HT1080 (cell line): ENCODE measurements at places on chromosomes 7 and 10.

- DNase-seq: peak; percentile 67
Observed at GRCh38 chr10:20970044-20970443, 72.9 kb upstream of the NEBL start.

DNA sequence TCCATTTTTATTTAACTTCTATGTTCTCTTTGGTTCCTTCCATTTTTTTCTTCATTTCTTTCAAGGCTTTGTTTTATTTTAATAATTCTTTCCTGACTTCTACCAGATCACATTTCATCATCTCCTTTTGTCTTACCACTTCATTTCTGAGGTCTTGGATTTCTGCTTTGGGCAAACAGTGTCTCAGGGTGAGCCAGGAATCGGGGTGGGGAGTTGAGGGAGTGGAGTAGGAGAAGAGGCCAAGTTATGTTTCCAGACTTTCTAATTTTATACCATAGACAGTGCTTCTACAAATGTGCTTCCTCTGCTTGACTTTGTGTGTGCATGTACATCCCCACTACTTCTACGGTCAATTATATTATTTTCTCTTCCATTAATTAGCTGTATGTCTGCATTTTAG lies 112.1 kb downstream of the PRKG1 start:
- no peak for DNase-seq

DNA sequence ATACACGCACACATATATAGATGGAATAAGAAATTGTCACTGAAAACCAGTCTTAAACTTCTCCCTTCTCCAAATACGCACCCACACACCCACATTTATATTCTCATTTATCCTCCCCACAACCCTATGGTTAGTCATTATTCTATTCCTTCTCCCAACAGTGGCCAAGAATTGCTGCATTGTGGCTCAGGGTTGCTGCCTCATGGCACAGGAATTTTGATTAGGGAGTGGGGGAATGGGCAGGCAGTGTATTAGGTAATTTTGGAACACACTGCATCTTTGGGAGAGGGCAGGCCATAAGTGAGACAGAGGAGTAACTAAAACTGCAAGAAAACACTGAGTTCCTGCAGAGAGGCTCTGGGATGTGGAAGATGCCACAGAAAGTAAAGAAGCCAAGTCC lies 35.7 kb downstream of the NAPEPLD start:
- peak; percentile 96 for DNase-seq

DNA sequence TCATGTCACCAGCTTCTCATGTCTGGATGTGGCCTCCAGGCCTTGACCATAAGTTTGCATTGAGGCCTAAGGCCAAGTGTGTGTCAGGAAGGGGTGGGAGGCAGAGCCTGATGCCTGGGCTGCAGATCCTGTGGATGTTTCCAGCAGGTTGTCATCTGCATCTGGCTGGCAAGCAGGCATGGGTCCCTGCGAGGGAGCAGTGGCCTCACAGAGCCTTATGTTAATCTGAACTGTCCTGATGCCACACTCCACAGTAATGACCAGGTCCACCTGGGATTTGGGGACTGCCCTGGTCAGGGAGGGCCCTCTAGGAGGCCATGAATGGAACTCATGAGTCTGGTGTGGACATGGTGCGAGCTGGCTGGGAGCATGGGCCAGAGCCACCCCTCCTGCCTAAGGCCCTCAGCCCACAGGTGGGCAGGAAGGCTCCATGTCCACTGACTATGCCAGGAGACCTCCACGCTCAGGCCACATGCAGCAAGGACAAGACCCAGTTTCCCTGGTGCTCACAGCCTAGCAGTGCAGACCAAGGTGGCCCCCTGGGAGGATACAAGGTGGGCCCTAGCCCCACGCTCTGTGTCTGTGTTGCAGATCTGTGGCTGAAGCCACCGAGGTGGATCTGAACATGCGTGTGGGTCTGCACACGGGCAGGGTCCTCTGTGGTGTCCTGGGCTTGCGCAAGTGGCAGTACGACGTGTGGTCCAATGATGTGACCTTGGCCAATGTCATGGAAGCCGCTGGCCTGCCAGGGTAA lies 83.1 kb downstream of the ADCY1 start:
- DNase-seq: no peak

- DNase-seq: peak; percentile 63
Observed at GRCh38 chr7:23277359-23277989, 21.7 kb upstream of the MALSU1 start.

DNA sequence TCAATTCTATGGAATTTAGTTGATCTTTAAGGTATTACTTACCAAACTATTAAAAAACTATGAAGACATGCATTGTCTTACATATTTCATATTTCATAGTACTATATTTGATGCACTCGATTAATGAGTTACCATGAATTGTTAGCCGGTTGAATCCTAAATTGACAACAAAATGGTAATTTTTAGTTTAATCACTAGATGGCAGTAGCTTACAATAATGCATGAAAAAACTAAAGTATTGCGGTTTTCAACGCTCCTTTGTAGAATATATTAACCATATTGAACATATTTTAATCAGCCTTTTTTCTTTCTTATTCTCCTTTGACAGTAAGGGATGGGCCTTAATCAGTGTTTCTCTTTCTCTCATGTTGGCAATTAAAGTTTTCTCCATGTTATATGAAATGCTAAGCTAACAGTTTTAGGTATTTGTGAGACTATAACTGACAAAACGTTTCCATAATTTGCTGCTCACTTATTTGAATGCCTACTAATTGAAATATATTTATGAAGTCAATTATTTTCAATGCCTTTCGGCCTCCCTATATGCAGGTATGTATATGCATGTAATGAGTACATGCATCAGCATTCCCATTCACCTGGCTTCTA lies 48.5 kb upstream of the ARL4A start:
- DNase-seq: peak; percentile 45

DNA sequence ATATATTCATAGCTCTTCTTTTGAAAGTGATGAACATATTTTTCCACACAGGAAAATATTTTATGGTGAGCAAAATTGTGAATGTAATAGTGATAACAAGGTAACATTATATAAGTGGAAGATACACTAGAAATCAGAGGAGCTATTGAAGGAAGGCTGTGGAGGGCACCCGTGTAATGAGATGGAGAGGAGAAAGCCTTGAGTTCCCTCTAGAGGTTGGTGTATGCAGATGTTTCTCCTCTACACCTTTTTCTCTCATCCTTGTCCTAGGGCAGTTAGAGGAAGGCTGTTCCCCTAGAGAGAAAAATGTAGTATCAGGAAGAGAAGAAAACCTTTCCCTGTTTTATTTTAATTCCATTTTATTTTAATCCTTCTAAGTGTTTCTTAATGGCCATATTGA lies 54.6 kb upstream of the NRG3 start:
- DNase-seq: peak; percentile 44

DNA sequence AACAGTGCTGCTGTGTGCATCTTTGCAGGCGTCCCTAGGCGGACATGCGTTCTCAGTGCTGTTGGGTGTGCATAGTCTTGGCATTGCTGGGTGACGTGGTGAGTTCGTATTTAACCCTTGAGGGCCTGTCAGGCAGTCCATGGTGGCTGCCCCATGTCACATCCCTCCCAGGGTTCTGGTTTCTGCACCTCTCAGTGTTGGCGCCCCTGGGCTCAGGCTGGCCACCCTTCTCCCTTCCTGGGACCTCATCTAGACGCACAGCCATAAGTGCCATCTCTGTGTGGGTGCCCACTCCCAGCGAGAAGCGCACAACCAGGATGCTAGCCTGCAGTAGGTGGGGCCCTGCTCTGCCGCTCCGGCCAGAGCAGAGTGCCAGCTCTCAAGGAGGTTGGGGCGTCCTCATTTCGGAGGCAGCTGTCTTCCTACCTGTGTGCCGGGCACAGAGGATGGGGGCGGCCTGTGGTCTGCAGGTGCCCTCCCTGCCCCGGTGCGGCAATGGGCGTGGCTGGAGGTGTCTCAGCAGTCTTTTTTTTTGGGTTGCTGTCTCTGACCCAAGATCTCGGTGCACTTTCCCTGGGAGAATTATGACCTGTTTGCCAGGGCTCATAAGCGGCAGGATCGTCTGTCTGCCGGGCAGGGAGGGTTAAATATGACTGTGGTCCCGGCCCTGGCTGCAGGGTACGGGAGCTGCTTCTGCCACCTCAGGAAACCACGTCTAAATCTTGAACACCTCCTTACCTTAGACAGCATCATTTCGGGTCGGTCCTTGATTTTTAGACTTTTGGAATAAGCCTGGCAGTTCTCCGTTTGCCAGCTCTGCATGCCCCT lies 6.5 kb downstream of the INPP5A start:
- no peak for DNase-seq

GRCh38 chr7:155464183-155464582 lies 6.3 kb downstream of the EN2 start:
- no peak for DNase-seq

GRCh38 chr7:42914009-42914408 lies 2.1 kb upstream of the C7orf25 start:
- DNase-seq: no peak

DNA sequence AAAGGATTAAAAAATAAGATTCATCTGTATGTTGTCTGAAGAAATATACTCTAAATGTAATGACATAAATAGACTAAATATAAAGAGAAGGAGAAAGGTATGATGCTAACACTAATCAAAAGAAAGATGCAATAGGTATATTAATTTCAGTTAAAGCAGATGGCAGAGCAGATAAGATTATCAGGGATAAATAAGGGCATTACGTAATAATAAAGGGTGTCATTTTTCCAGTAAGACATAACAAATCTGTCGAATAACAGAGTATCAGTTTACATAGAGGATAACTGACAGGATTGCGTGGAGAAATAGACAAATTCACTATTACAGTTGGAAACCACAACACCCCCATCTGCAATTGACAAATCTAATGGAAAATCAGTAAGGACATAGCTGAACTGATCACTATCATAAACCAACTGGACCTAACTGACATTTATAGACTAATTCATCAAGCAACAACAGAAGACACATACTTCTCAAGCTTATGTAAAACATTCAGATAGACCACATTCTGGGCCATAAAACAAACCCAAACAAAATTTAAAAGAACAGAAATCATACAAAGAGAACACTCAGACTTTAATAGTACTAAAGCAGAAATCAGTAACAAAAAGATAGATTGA lies 384.1 kb upstream of the COBL start:
- DNase-seq: no peak

GRCh38 chr7:83038787-83039186 lies 123.9 kb downstream of the PCLO start:
- DNase-seq: no peak

GRCh38 chr7:158812684-158813083 lies 16.6 kb downstream of the ESYT2 start:
- DNase-seq: no peak

GRCh38 chr7:94425546-94425945 lies 30.9 kb downstream of the COL1A2 start:
- no peak for DNase-seq

- no peak for DNase-seq
Observed at GRCh38 chr7:36297364-36298009, 92.2 kb upstream of the ANLN start.

DNA sequence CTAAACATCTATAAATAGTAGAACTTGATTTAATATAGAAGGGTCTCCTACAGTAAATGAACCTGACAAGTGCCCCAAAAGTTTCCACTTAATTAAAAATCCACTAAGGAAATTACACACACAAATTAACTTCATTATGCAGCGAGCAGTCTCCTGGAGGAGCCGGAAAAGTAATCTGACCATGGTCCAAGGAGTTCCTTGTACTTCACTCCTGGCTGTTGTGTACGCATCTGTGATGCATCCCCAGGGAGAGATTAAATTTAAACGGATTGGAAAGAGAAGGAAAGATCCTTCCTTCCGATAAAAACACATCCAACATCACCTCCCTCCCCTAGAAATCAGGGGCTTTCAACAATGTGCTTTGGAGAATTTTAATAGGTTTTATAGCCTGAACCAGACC lies 85.5 kb downstream of the PARD3 start:
- DNase-seq: no peak

DNA sequence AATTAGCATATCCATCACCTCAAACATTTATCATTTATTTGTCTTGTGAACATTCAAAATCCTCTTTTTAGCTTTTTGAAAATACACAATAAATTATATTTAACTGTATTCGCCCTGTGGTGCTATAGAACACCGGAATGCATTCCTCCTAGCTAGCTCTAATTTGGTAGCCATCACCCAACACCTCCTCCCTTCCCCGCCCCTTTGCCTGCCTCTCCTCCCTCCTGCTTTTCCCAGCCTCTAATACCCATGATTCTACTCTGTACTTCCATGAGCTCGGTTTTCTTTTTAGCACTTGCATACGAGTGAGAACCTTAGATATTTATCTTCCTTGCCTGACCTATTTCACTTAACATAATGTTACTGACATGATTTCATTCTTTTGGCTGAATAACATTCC lies 80.1 kb downstream of the ANKRD26 start:
- no peak for DNase-seq

- DNase-seq: no peak
Observed at GRCh38 chr10:132413226-132414205, 16.5 kb downstream of the PWWP2B start.

DNA sequence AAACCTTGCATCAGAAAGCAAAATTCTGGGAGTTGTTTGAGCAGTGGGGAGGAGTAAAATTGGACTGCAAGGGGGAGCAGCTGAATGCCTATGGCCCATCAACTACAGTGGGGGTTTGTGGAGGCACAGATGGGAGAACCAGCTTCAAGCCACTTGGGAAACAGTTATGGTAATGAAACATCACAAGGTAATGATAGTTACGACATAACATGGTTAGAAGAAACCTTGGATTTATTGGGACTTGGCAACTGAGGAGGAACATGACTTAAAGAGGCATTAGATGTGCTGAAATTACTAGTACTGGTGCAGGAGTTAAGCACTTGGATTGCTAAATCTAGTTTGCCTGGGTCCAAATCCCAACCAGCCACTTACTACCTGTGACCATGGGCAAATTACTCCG lies 868.4 kb downstream of the KCNMA1 start:
- no peak for DNase-seq

DNA sequence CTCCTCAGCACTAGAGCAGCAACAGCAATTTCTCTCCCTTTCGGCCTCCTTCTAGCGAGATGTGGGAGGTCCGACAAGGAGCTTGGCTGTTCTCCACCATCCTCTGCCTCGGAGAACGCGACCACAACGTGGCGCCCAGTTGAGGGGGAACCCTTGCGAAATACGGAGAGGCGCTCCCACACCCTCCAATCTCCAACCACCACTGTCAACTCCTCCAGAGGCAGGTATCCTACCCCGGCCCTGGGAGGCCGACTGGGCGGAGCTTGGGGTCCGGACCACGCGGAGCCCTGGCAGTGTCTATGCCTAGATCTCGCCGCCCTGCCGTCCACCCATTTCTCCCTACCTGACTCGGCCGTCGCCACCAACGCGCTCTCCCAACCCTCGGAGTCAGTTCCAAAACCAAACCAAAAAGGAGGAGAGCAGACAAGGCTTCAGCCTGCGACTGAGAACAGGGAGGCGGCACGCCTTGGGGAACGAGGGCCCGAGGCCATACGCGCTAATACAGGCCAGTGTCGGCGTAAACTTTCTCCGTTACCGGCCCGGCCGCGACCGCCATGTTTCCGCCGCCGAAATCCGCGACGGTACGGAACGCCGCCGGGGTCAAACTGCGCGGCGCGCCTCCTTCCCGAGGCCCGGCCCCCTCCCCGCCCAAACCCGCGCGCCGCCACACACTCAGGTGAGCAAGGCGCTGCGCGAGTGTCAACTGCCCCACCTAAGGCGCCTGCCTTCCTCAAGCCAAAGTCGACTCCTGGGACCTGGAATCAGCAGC lies at the start of gene TMEM168:
TMEM168 (minus strand) TSS at position 577 of the 769 bp plus-strand sequence. CDS start 5,568 bp downstream, outside the sequence.
- DNase-seq: peak; percentile 86
